ENCODE measurements at places on chromosomes 7 and 10.

- DNase-seq = peak; percentile 83
These were observed 10.3 kb downstream of the SFXN3 start for GRCh38 chr10:101041252-101041761.

- no peak for DNase-seq
These were observed 386.9 kb upstream of the CELF2 start for GRCh38 chr10:10630782-10631181.

DNA sequence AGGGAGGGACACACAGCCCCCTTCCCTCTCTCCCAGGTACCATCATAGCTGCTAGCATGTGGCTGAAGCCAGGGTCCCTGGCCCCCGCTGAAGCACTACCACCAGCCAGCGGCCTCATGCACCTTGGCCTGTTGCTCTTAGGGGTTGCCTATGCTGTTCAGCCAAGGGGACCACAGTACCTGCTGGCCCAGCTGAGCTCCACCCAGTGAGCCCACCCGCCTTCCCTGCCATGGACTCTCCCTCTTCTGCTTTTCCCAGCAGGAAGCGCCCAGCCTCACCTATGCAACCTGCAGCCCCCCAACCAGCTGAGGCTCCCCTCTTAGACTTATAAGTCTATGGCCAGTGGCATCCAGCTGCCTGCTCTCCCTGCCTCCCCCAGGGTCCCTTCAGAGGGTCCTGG is 8.7 kb upstream of the MTPAP start:
- DNase-seq = no peak

GRCh38 chr10:100009793-100010676 is at the start of gene DNMBP:
Gene DNMBP, minus strand, starts transcription at chr10:100009947. Its CDS starts 37,823 bp downstream, at chr10:99972124.
- DNase-seq = peak; percentile 78

- peak; percentile 74 for DNase-seq
These were observed 30.5 kb upstream of the ZRANB1 start for GRCh38 chr10:124911124-124912067.

GRCh38 chr10:110864662-110865140 is 7.0 kb upstream of the PDCD4 start:
- no peak for DNase-seq
